Stimulated activated CD4-positive, alpha-beta T cell treated with anti-CD3 and anti-CD28 coated beads, Interleukin-4, amount 100 ng/mL, for 48 hours (primary cell): ENCODE measurements at places on chromosomes 5 and 9.

- no peak for DNase-seq
Observed at GRCh38 chr9:36401164-36401740, 1.2 kb upstream of the RNF38 start.

- DNase-seq, result no peak
Observed at GRCh38 chr9:76643399-76644117, 120.7 kb upstream of the PCA3 start.

DNA sequence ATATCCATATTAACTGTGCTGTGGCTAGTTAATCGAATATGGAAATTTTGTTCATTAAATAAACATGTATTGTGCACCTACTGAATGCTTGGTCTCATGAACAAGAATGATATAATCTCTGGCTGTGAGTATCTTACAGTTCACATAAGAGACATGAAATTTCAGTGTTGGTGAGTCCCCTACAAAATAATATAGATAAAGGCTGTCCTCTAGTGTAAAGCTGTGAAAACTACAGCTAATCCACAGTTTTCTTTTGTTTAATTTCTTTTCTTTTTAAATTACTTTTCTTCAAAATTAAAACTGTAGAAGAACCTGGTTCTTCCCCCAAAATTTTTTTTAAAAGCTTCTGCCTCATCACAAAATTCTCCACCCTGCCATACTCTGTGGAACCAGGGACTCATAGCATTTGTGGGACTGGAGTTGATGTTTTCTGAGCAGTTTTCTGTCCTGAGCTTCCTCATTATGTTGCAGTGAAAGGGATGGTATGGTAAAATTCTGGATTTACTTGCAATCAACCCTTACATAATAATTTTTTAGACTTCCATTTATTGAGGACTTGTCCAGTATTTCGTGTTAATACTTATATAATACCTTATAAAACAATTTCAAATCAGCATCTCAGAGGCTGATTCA is 135.0 kb downstream of the STK32A start:
- DNase-seq, result no peak

GRCh38 chr5:94480486-94480885 is 137.9 kb downstream of the KIAA0825 start:
- no peak for DNase-seq

DNA sequence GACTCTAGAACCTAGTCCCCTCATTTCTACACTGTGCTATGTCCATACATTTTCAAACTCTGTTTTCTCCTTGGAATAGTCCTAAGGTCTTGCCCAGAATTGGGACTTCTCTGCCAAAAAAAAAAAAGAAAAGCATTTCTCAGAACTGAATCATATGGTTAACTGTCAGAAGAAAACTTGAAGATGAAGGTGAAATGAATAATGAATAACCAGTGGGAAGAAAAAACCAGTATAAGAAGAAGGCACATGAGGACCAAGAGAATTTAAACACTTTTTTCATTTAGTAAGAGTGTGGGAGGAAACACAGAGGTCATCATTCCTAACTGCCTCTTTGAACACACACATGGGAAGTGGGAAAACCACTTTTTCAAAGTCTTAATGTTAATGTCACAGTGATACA is 197.7 kb downstream of the PRELID2 start:
- no peak for DNase-seq

DNA sequence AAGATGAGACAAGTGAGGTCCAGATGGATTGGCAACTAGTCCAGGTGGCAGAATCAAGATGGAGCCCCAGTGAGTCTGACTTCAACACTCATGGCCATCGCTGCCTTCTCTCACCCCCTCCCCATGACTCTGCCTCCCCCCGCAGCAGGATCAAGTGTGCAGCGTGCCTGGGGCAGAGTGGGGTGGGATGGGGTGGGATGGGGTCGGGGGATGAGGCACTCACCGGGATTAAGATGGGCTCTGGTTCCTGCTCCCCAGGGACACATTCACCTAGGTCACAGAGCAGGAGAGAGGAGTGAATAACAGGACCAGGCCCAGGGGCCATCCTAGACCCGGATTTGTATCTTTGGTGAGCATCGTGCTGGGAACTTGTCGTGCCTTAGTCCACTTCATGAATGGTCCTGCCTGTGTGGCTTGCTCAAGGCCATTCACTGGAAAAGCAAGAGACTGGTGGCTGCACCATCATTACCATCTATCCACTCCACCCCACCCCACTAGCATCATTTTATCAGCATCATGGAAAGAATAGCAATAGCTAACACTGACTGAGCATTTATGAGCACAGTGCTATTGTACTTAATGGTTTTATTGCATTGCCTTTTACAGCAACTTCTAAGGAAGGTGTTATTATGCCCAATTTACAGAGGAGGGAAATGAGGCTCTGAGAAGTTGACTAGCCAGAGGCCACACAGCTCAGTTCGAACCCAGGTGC is 8.5 kb downstream of the AMBP start:
- no peak for DNase-seq

DNA sequence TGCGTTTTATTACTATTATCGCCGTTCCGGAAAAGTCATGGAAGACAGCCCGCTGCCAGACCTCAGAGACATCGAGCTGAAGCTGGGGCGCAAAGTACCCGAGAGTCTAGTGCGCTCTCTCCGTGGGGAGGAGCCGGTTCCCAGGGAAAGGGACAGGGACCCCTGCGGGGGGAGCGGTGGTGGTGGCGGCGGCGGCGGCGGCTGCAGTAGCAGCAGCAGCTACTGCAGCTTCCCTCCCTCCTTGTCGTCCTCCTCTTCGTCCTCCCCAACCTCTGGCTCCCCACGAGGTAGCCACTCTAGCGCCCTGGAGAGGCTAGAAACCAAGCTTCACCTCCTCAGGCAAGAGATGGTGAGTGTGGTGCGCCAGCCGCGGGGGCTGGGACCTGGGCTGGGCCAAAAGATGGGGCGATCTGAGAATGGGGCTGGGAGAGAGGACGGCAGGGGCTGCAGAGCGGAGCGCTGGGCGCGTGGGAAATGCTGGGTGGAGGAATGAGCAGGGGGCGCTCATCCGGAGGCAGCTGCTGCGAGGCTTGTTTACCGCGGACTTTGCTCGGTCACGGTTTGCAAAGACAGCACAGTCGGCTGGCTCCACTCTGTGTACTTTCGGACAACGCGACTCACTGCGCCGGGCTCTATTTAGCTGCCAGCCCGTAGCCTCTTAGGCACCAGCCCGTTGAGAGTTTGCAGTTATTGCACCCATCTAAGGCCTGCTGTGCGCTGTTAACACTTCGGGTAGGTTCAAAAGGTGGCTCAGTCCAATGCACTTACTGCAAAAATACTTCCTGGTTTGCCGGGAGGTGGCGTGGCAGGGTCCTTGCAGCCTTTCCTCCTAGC is 1.1 kb downstream of the LURAP1L start:
- no peak for DNase-seq

- DNase-seq, result no peak
Observed at GRCh38 chr9:125767349-125767748, 20.2 kb downstream of the PBX3 start.

- DNase-seq, result no peak
Observed at GRCh38 chr5:116778651-116779280, 204.1 kb upstream of the SEMA6A start.

GRCh38 chr5:171705830-171706468 is 79.7 kb upstream of the SMIM23 start:
- DNase-seq, result no peak

GRCh38 chr9:114192539-114192938 is 37.2 kb downstream of the COL27A1 start:
- no peak for DNase-seq

- no peak for DNase-seq
Observed at GRCh38 chr5:2184026-2184366, 301.3 kb upstream of the IRX4 start.

GRCh38 chr5:147344861-147345260 is 110.0 kb downstream of the STK32A start:
- no peak for DNase-seq

- peak; percentile 31 for DNase-seq
Observed at GRCh38 chr5:163504079-163504931, 1.1 kb upstream of the MAT2B start.

- DNase-seq, result no peak
Observed at GRCh38 chr5:41637869-41638268, 127.5 kb upstream of the PLCXD3 start.

DNA sequence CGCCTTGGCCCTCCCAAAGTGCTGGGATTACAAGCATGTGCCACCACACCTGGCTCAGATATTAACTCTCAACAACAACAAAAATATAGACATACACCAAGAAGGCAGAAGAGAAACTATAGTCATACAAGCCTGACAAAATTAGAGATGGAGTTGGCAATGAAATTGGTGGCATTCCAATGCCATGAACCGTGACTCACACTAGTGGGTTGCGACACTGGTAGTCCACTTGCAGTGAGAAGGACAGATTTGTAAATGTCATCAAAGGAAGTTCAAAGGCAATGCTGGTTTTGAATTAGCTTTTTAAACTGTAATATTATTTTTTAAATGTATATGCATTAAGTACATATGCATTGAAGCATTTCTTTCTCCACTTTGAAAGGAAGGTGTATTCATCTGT is 8.5 kb upstream of the DNAJC25 start:
- DNase-seq, result no peak

DNA sequence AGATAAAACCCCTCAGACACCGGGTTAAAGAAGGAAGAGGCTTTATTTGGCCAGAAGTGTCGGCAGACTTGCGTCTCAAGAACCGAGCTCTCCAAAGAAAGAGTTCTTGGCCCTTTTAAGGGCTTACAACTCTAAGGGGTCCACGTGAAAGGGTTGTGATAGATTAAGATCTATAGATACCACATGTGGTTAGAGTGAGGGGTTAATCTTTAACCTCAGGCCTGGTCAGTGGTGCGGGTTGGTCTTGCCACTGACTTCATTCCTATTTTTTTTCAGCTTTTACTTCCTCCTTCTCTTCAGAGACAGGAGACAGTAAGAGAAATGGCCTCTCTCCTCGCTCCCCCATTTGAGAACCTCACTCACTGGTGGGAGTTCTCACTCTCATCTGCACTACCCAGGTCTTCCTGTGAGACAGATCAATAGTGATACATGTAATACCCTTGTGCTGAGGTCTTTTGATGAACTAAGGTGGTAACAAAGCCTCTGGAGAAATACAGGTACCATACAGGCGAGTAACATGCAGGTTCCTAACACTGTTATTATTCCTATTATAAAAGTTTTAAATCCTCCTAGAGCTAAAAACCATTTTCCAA is 52.4 kb upstream of the COX7C start:
- no peak for DNase-seq

- DNase-seq, result no peak
Observed at GRCh38 chr5:61916621-61917620, 389.1 kb upstream of the KIF2A start.

DNA sequence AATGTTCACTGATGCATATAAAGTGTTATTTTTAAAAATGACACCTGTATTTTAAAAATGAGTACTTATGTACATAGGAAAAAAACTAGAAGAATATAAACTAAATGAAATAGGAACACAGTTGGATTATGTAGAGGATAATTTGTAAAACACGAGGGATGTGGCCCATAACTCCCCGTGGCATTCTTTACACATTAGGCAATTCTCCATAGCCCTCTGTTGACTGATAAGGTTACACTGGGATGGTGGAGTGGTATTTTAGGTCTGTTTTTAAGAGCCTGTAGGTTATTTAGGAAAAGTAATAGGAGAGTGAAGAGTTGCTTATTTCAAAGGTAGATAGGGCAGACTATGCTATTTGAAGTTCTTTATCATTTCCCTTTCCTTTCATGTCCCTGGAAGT is 1.8 kb downstream of the CAVIN4 start:
- no peak for DNase-seq

DNA sequence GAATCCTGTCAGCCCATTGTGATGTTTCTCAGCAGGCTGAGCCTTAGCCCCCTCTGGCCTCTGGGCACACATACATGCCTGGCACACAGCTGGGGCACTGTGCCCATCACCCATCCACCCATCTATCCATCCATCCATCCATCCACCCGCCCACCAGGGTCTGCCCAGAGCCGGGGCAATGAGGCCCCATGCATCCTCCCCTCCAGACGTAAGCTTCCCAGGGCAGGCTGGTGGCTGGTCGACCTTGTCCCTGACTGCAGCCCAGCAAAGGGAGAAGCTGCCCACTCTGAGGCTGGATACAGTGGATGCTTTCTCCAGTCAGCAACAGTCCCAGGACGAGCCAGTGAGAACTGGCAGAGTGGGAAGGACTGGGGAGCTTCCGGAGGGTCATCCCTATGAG is 21.1 kb upstream of the SLC25A51 start:
- DNase-seq, result no peak

GRCh38 chr9:99244344-99245260 is 22.5 kb downstream of the SEC61B start:
- no peak for DNase-seq

DNA sequence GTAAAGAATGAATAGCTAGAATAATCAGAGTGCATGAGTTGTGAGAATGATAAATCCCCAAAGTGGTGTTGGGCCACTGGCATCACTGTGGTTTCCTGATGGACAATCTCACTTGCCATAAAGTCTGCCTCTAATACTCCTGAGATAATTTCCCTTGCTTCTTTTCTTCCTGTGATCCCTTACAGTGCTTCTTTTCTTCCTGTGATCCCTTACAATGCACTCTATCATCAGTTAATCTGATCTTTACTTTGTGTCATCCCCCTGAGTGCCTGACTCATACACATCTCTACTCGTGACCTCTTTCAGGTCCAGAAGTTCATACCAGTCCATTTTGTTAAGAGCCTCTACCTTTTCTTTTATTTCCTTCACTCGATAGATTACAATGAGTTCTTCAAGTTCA is 418.3 kb downstream of the HCN1 start:
- DNase-seq, result no peak

DNA sequence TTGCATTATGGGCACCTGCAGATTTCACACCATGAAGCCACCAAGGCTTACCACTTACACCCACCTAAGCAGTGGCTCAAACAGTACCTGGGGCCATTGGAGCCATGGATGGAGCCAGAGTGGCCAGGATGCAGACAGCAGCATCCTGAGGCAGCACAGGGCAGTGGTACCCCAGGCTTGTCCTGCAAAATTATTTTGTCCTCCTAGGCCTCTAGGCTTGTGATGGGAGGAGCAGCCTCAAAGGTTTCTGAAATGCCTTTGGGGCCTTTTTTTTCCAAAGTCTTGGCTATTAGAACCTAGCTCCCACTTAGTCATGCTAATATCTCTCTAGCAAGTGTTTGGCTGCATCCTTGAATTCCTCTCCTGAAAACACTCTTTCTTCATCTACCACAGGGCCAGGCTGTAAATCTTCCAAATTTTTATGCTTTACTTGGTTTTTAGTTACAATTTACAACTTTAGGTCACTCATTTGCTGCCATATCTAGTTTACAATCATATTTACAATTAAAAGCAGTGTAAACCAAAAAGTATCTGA is 15.7 kb downstream of the TMC1 start:
- DNase-seq, result no peak
